ENCODE measurements at places on chromosomes 13 and 19.

- no peak for DNase-seq
Observed at GRCh38 chr13:112254061-112254818, 121.9 kb upstream of the SPACA7 start.

- peak; percentile 63 for DNase-seq
Observed at GRCh38 chr13:48431431-48431830, 18.5 kb upstream of the LPAR6 start.

DNA sequence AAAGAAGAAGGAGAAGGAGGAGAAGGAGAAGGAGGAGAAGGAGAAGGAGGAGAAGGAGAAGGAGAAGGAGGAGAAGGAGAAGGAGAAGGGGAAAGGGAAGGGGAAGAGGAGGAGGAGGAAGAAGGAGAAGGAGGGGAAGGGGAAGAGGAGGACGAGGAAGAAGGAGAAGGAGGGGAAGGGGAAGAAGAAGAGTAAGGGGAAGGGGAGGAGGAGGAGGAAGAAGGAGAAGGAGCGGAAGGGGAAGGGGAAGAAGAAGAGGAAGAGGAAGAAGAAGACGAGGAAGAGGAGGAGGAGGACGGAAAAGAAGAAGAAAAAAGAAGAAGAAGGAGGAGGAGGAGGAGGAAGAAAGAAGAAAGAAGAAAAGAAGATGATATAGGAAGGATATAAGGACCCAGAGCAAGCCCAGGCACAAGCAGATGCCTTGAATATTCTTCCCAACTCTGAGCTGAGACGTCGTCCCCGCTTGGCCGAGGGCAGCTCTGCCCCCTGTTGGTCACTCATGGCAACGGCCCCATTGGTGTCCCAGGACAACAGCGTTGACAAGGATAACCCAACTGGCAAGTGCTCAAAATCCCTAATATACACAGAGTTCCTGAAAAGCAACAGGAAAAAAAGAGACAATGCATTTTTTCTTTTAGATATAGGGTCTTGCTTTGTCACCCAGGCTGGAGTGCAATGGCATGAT is 30.6 kb upstream of the IGSF23 start:
- DNase-seq = peak; percentile 46

- DNase-seq = no peak
Observed at GRCh38 chr19:38538386-38538785, 79.4 kb downstream of the MAP4K1 start.

GRCh38 chr13:46630431-46631178 is 77.6 kb downstream of the LRCH1 start:
- DNase-seq = no peak

DNA sequence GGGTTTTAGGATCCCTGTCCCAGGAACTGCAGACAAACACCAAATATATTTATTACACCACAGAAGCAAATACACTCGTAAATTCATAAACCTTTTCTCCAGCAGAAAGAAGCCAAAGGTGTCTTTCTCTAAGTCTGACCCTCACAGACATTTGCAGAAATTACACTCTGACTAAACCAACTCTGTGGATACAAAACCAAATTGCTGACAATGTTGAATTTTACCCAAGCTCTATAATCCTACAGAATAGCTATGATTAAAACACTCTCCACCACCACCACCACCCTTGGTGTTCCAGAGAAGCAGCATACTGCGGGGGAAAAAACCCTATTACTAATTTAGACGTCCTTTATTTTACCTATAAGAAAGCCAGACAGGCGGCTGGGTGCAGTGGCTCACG is 5.2 kb downstream of the ZNF564 start:
- DNase-seq = no peak

DNA sequence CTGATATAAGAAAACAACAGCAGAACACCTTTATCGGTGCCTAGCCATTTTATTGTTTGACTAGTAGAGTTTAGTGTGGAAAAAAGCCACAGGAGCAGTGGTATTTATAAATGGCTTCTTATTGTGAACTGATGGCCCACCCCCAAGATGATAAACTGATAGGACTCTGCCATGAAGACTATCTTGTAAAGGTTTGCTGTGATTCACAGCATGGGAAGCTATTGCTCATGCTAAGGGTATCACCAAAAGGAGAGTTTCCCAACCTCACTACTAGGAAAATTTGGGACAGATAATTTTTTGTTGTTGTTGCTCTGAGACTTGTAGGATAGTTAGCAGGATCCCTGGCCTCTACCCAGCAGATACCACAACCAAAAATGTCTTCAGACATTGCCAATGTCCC is 12.0 kb upstream of the SLC7A1 start:
- DNase-seq = no peak

GRCh38 chr13:73740666-73741065 is 393.5 kb downstream of the KLF12 start:
- DNase-seq = peak; percentile 77

DNA sequence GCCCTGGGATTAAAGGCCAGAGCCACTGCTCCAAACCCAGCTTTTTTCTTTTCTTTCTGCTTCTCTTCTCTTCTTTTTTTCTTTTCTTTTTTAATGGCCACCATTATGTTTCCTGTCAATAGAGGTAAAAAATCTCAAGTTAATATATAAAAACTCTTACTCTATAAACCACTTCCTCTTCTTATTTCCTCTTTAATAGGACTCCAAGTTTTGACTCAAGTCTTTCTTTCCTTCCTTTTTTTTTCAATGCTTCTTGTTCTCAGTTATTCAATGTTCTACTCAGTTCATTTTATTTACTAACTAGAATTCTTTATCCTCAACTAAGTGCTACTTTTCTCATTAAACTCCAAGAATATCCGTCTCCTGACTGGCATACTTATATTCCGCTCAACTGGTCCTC is 27.1 kb upstream of the MYCBP2 start:
- no peak for DNase-seq

DNA sequence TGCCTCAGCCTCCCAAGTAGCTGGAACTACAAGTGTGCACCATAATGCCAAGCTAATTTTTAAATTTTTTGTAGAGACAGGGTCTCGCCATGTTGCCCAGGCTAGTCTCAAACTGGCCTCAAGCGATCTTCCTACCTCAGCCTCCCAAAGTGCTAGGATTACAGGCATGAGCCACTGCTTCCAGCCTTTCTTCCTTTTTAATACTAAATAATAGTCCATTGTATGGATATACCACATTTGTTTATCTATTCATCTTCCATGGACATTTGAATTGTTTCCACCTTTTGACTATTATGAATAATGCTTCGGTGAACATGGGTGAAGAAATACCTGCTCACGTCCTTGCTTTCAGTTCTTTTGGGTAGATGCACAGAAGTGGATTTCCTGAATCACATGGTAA is 24.4 kb downstream of the GARRE1 start:
- no peak for DNase-seq

- DNase-seq = peak; percentile 59
Observed at GRCh38 chr19:38729653-38730469, 14.4 kb downstream of the CAPN12 start.

GRCh38 chr13:114047358-114047881 is 73.5 kb upstream of the C13orf46 start:
- peak; percentile 56 for DNase-seq

- no peak for DNase-seq
Observed at GRCh38 chr13:23201870-23202269, 21.1 kb downstream of the SGCG start.

- DNase-seq = peak; percentile 63
Observed at GRCh38 chr13:24505256-24505655, 7.3 kb downstream of the PARP4 start.

DNA sequence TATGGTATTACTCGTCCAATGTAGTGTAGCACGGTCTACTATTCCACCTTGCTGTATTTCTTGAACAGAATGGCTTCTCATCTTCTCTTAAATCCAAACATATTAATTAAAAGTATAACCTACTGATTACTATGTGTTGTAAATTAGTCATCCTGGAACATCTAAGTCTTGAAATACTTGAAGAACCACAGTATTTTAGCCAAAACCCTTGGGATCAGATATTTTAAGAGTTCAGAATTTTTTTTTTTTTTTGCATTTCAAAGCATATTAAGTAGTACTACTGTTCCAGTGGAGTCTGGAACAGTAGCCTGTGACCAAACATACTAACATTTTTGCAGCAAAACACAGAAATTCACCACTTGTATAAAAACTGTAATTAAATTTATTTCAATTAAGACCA is 30.1 kb downstream of the ZC3H13 start:
- DNase-seq = no peak

DNA sequence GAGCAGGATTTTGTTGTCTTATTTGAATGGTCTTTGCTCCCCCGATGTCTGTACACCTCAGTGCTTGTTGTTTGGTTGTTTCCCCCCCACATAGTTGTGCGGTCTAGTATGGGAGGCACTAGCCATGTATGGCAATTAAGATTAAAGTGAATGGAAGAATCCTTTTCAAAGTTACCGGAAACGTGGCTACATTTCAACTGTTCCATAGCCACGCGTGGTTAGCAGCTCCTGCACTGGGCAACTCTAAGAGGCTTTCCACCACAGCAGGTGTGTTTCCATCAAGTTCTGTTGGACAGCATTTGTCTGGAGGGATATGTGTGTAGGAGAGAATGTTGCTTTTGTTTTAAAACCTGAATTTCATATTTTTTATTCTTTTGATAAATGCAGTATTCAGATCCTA is 247.3 kb downstream of the GGACT start:
- DNase-seq = no peak

DNA sequence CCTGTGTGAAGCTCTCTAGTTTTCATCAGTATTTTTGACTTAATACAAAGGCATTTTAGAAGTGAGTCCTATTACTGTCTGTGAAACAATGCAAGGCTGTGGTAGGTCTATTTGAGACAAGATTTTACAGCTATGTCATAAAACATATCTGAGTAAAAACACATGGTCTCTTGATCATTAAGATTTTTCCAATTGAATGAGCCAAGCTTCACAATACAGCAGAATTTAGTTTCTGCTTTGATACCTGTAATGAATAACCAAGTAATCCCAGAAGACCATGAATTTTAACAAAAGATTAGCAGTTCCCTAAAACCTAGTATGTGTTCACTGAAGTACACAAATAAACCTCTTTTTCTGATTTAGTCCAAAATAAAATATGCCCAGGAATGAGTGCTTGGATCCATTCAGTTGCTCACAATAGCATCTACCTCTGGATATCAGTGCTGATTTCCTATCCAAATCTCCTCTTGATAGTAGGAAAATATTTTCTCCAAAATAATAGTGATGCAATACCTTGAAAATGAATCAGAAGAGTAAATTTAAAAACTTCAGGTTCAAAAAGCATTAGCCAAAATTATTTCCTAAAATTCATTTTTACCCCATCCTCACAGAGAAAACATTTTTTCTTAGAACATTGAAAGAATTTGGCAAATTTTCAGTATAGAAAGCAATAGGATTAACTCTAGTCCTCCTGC is 533.5 kb upstream of the SGCG start:
- DNase-seq = no peak

DNA sequence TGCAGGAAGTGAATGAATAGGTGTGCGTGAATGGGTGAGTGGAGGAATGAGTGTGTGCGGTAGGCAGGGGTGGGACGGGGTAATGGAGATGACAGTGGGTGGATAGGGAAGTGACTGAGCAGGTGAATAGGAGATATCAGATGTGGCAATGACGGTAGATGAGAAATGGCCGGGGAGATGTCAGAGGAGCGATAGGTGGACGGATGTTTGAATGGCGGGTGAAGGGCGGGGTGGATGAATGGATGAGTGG is 1.5 kb downstream of the TTC9B start:
- DNase-seq = no peak

- DNase-seq = no peak
Observed at GRCh38 chr13:97432232-97432916, 1.6 kb upstream of the RAP2A start.

DNA sequence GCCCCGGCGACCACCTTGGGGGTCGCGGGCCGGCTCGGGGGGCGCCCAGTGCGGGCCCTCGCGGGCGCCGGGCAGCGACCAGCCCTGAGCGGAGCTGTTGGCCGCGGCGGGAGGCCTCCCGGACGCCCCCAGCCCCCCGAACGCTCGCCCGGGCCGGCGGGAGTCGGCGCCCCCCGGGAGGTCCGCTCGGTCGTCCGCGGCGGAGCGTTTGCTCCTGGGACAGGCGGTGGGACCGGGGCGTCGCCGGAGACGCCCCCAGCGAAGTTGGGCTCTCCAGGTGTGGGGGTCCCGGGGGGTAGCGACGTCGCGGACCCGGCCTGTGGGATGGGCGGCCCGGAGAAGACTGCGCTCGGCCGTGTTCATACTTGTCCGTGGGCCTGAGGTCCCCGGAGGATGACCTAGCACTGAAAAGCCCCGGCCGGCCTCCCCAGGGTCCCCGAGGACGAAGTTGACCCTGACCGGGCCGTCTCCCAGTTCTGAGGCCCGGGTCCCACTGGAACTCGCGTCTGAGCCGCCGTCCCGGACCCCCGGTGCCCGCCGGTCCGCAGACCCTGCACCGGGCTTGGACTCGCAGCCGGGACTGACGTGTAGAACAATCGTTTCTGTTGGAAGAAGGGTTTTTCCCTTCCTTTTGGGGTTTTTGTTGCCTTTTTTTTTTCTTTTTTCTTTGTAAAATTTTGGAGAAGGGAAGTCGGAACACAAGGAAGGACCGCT is 729 bp downstream of the STK11 start:
- no peak for DNase-seq

GRCh38 chr13:44498969-44499368 is 77.2 kb downstream of the TSC22D1 start:
- DNase-seq = no peak

DNA sequence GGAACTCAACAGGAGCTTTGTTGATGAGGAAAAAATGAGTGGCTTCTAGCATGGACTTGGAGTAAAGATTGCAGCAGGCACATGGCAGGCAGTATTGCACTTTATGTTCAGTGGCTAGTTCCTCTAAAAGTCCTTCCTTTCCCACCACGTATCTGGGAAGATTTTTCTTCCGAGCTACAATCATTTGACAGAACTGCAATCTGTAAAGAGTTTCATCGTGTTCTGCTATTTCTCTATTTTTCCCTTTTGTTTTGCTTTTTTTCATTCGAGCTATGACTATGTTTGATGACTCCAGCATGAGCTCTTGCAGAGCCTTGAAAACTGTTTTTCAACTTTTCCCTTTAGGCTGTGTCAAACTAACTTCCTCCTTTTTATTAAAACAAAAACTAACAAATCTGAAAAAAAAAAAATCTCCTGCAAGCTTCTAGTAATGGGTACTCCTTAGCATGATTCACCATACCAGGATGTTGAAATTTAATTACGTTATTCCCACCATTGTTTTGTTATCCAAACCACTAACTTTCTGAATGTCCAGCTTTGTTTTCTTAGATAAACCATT is 12.3 kb downstream of the CLDN10 start:
- DNase-seq = peak; percentile 63

GRCh38 chr13:51311957-51312520 is 27.5 kb upstream of the SERPINE3 start:
- no peak for DNase-seq

DNA sequence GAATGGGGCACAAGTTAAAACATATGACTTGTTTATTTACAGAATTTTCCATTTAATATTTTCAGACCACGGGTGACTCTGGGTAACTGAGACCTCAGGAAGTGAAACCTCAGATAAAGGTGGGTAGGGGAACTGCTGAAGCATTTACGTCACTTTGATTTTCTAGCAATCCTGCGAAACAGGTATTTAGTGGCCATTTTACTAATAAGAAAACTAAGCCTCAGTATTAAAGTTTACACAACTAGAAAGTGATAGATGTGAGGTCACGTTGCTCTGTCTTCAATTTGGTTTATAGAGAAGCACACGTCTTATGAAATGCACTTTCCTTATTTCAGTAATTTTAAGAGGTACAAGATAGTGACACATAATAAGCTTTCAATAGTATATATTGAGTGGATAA is 402.8 kb downstream of the FGF9 start:
- DNase-seq = no peak

All from choroid plexus epithelial cell (primary cell).